ENCODE measurements at places on chromosomes 12 and 14. TPM values are rescaled to one million over a fixed set of nuclear protein-coding genes. Genes with fewer than 3 reads are reported as not detected.

- DNase-seq: no peak
Observed at GRCh38 chr14:98766818-98767217, 505.2 kb downstream of the BCL11B start.

DNA sequence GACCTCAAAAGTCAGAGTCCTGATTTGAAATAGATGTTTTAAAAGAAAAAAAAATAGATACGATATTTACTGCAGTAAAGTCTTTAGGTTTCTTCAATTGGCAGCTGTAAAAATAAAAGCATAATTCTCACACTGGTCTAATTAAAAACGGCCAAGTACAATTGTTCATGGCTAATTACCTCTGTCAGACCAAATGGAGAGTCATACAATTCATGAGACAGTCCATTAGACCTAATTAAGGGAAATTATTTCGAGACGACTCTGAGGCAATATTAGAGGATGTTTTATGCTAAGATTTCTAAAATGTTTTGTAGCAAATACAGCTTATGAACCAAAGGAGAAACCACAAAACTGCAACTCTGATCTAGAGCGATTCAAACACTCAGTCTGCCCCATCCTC is 131.3 kb downstream of the PHLDA1 start:
- no peak for DNase-seq

DNA sequence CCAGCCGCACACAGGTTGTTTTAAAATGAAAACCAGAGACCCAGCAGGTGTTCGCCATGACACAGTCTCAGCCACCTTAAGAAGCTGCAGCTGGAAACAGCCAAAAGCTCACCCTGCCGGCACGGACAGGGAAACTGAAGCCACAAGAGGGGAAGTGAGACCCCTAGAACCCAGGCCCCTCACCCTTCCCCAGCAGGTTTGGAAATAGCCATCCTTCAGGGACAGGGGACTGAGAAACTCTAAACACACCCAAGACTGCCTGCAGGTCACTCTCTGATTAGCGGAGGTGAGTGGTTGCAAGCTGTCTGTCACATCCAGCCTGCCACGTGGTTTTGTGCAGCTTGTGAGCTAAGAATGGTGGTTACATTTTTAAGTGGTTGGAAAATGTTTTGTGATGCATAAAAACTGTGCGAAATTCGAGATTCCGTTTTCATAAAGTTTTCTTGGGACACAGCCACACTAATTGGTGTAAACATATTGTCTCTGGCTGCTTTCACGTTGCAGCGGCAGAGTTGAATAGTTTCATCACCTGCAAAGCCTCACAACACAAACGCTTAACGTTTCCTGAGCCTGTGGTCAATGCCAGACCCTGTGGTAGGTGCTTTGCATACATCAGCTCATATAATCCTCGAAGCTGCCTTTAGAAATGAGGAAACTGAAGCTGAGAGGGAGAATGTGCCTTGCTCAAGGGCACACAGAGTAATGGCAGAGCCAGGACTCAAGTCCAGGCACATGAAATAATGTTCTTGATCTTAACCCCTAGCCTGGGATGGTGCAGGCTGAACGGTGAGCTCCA is 1.7 kb upstream of the SELPLG start:
- peak; percentile 57 for DNase-seq

DNA sequence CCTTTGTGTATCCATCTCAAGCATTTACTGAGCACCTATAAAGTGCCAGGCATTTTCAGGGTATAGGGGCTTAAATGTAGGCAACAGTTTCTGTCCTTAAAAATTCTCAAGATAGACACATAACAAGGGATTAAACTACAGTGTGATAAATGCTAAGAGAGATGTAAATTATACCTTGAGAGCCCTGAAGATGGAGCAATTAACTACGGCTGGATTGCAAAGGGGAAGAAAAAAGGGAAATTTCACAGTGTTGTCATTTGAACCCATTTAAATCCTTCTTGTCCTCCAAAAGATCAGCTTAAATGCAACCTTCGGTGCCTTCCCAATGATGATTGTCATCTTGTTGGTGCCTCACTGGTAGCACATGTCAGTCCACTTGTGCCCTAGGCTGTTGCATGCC is 11.5 kb upstream of the IL26 start:
- DNase-seq: no peak

DNA sequence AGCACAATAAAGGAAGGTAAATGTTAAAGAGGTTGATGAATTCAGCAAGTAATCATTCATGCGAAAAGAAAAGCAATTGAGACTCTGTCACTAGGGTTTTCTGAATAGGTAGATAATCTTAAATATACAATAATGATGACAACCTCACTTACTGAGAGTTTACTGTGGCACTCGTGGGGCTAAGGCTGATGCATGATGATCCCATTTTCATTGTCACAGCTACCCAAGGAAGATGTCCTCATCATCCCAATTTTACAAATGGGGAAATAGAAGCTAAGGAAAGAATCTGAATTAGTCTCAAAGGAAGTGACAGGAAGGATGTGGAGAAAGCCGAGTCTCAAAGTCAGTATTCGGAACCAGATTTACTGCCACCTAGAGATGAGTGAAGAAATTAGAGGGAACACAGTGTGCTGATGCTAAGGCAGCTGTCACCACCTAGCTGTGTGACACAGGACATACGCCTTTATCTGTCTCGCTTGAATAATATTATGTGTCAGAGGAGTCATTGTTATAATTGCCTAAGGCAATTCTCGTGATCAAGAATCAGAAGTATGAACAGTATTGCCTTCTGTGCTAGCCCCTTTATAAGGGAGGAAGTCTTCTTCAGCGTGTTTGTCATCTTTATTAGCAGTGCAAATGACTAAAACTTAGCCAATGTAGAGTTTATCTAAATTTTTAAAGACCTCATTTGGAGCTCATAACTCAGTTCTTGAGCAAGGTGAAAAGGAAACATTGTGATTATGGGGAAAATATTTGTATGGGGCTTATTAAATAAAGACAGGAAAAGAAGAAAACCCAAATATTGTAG is 63.2 kb downstream of the ERGIC2 start:
- DNase-seq: peak; percentile 35

DNA sequence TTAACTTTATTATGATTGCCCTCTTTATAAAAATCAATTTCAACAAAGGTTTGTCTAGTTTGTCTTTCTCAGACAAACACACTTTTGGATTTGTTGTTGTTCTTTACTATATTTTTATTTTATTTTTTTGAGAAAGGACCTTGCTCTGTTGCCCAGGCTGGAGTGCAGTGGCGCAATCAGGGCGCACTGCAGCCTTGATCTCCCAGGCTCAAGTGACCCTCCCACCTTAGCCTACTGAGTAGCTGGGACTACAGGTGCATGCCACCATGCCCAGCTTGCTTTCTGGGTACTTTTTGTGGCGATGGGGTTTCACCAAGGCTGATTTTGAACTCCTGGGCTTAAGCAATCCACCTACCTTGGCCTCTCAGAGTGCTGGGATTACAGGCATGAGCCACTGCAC is 64.4 kb upstream of the CFL2 start:
- DNase-seq: no peak

The SYT1 gene
- total RNA-seq: 0.67 TPM

The ACVR1B gene
- total RNA-seq: 14.7 TPM

Data from upper lobe of left lung (tissue), 6 donors.